LHCN-M2 (cell line): ENCODE measurements at places on chromosomes 4 and X. TPM values are rescaled to one million over a fixed set of nuclear protein-coding genes. Genes with fewer than 3 reads are reported as not detected.

DNA sequence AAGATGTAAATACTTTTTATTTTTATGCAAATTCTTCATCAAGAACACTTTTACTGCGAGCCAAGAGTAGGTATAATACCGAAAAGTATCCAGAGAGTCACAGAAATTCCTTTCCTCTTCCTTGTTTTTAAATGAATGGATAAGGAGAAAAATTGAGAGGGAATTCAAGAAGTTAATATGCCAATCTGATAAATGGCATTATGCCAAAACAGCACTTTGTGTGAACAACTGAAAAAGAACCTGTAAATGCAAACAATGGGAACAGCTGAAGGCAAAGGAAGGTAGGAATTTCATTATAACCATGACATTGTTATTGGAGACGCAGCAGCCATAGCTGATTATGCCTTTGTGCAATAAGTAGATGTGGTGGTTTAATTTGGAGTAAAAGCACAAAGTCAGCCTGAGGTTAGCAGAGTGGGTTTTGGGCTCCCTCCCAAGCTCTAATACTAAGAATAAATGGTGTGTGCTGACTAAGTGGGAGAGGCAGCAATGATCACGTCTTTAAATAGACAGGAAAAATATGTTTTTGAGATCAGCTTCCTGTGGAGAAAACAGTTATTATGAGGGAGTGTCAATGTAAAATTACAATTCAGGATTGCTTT is 209.8 kb upstream of the NDST4 start:
- peak; percentile 66 for DNase-seq

Gene TMEM35A
- total RNA-seq, result 3.5 and 3.8 TPM in 2 replicates

- peak; percentile 52 for DNase-seq
Measured at GRCh38 chrX:38796946-38797345, 4.3 kb upstream of the MID1IP1 start.

DNA sequence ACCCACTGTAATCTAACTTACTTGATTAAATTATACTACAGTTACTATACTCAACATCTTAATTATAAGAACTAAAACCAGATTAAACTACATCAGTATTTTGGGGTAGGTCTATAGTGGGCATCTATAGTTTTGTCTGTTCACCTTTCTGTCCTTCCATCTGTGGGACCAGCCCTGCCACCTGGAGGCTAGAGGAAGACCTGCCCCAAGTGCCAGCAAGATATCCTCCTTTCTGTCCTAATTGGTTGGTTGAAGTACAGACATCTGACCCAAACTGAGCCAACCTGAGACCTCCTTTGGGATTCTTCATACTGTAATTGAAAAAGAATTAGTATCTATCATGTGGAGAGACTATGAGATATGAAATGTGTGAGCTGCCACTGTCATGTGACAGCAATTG is 172.2 kb upstream of the TLL1 start:
- DNase-seq, result no peak

GRCh38 chr4:38523054-38523453 is 140.9 kb upstream of the KLF3 start:
- no peak for DNase-seq

Gene SLC16A2
- 11.5 and 12.8 TPM in 2 replicates for total RNA-seq

Gene GPRIN3
- 0.06 TPM in 1 of 2 replicates, not detected in the other for total RNA-seq

GRCh38 chr4:168759321-168759720 is 250.7 kb downstream of the CBR4 start:
- DNase-seq, result no peak

- DNase-seq, result no peak
Measured at GRCh38 chrX:85570496-85570895, 191.0 kb upstream of the POF1B start.

DNA sequence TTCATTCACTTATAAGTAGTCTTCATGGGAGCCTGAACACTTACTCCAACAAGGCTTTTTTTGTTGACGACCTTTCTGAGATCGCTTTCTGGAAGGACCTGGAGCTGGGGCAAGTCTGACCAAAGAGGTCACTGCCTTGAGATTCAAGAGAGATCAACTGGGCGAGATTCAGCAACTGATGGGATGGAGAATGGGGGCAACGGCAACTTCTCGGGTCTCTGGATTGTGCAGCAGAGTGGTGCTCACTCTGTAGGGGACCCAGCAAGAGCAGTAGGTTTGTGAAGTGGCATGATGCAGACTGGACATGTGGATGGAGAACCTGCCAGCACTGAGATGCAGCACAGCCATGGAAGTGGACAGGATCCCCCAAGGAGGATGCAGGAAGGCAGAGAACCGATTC is 288.1 kb downstream of the EVC2 start:
- no peak for DNase-seq

GRCh38 chr4:143412420-143412758 is 75.7 kb downstream of the GAB1 start:
- no peak for DNase-seq

GRCh38 chr4:153160821-153161220 is 43.4 kb upstream of the TRIM2 start:
- no peak for DNase-seq

DNA sequence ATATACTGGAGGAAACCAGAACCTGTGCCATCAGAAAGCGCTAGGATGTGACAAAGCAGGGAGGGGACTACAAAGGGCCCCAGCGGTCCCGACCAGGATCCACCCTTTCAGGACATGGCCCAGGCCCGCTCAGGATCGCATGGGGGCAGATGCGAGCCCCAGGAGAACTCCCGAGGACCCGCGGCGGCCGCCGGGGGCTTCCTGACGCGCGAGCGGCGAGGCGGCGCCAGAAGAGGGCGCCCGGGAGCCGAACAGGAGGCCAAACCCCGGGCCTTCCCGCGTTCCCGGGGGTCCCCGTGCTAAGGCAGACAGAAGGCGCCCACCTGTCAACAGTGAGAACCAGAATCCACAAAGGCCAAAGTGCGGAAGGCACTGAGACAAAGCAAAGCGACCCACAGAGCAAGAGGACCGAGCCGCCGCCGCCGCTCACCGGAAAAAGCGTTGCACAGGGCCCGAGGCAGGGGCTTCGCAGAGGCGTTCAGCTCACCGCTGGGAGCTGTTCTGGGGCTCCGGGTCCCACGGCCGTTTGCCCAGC is 7.3 kb upstream of the OPN1LW start:
- DNase-seq, result peak; percentile 1

Gene ASB12
- total RNA-seq, result not detected in 2 replicates

Gene AFP
- 0.58 TPM in 1 of 2 replicates, not detected in the other for total RNA-seq

Gene UGT2B17
- total RNA-seq, result not detected in 2 replicates

Gene CLCN4
- 2.4 and 3.6 TPM in 2 replicates for total RNA-seq

GRCh38 chr4:169410839-169411770 is 140.3 kb upstream of the SH3RF1 start:
- peak; percentile 93 for DNase-seq

Gene FNIP2
- 15.1 and 17.6 TPM in 2 replicates for total RNA-seq

- peak; percentile 67 for DNase-seq
Measured at GRCh38 chrX:40644821-40645358, 2.5 kb downstream of the CXorf38 start.

DNA sequence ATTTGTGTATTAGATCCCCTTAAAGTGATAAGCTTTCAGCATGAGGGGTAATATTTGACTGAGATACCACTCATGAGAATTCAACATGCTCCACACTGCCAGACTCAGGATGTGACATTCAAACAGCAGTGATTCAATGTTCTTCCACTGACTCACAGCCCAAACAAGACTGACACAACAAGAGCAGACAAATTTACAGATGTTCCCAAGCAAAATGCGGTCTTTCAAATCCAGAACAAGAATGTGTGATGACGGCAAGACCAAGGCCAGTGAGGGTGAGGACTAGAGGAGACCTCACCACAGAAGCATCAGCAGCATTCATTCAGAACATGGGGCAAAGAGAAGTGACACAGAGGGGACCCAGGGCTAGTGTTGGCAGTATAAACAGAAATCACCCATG is 99.3 kb upstream of the GRIA3 start:
- no peak for DNase-seq

Gene SPANXC
- total RNA-seq, result not detected in 2 replicates

Gene FOXP3
- 0.13 TPM in 1 of 2 replicates, not detected in the other for total RNA-seq

GRCh38 chr4:185332575-185333464 is 62.9 kb downstream of the LRP2BP start:
- no peak for DNase-seq

- DNase-seq, result peak; percentile 89
Measured at GRCh38 chrX:41737065-41737464, 13.1 kb downstream of the GPR82 start.

- no peak for DNase-seq
Measured at GRCh38 chr4:153374442-153374841, 30.0 kb downstream of the MND1 start.

DNA sequence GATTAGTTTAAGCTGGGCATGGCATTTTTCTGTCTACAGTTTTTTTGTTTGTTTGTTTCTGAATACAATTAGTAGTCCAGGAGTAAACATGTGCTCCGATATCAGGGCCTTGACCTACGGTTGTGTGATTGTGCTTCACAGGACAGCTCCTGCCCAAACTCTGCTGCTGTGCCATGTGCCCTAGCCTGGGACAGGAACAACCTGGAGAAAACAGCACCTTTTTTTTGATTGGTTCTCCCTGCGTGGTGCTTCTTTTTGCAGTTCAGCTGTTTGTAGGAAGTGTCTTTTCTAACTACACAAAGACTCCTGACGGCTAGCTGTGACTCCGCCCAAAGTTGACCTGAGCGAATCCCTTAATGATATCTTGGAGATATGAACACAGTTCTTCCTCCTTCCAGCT is 158.8 kb downstream of the ATP10D start:
- peak; percentile 53 for DNase-seq

Gene AMOT
- total RNA-seq, result 0.23 and 0.51 TPM in 2 replicates

DNA sequence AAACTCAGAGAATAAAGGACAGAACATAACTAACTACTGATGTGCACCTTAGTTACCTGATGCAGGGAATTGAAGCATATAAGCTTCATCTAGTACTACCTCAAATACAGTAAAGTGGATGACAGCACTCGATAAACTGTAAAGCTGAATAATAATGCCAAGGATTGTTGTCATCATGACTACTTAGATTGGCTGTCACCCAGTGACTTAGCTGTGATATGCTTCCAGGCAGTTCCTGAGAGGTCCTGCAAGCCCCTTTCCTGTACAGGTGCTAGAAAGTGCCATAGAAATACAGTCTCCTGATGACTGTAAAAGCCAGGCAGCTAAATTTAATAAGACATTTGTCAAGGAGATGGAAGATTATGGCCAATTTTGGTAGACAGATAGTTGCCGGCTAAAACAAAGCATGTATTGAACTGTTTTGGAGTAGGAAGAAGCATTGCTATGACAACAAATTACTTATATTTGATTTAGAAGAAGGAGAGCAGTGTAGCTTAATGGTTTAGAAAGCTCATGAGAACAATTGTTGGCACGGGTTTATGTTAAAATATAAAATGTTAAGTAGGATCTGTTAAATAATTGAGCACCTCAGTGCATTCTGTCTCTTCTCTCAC is 29.7 kb downstream of the TMEM164 start:
- DNase-seq, result no peak

- no peak for DNase-seq
Measured at GRCh38 chr4:86582410-86582809, 11.7 kb upstream of the PTPN13 start.

GRCh38 chr4:17112292-17112659 is 213.8 kb upstream of the LDB2 start:
- no peak for DNase-seq

GRCh38 chrX:3340016-3340415 is 6.4 kb downstream of the MXRA5 start:
- no peak for DNase-seq

DNA sequence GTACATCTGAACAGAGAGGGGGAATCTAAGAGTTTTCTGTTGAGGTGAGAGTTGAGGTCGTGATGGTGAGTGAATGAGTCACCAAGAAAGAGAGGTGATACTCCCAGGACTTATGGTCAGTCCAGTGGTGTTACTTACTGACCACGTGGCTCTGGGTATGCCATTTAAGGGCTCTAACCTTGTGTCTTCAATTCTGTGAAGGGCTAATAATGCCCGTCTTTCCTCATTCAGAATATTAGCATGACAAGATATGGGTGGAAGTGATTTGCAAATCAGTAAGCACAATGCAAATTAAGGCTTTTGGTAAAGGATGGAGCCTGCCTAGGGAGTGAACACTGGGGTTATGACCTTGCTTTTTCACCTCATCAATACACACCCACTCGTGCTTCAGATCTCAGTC is 75.2 kb downstream of the COQ2 start:
- peak; percentile 44 for DNase-seq

Gene GDPD2
- not detected in 2 replicates for total RNA-seq

Gene CFP
- total RNA-seq, result 0.34 TPM in 1 of 2 replicates, not detected in the other

DNA sequence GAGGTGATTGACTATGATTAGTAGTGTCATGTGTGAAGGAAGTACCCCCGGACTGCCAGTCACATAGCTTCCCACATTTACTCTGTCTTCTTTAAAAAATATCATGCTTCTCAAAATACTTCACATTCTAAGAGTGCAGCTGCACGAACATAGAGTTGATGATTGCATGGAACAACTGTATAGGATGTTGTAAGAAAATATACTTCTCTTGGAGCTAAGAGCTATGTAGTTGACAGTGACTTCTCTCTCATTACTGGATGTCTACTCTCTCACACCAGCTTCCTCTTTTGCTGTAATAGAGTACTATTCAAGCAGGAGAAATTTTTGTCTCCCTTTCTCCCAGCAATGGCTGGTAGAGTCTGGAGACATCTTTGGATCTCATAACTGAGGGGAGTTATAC is 99.4 kb upstream of the PUDP start:
- no peak for DNase-seq

Gene TMEM156
- total RNA-seq, result 0.77 and 0.86 TPM in 2 replicates

DNA sequence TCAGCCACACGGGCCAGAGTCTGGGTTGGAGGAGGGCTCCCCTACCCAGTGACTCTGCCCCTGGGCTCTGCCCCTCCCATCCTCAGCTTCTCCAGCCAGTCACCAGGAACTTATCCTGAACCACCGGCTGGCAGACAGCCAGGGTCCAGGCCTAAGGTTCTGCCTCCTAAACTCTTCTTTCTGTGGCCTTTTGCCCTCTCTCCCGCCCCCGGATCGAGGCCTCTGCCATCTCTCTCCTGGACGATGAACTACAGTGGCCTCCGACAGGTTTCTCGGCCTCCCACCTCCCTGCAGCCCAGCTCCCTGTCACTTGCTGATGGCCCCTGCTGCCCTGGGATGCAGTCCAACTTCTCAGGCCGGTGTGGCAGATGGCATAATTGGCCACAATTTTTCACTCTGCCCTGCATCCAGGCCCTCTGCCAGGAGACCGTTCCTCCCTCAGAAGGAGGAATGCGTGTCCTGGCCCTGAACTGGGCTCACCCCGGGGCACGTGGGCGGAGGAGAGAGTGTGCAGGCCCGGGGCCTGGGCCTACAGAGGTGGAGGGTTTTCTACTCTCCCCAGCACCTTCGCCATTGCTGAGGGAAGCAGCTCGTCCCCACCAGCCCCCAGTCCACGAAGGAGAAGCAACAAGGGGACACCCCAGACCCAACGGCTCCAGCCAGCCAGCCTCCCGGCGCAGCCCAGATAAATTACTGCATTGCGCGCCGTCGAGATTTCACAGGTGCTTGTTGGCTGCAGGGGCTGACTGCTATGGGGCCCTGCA is 81.9 kb upstream of the LRPAP1 start:
- DNase-seq, result no peak

DNA sequence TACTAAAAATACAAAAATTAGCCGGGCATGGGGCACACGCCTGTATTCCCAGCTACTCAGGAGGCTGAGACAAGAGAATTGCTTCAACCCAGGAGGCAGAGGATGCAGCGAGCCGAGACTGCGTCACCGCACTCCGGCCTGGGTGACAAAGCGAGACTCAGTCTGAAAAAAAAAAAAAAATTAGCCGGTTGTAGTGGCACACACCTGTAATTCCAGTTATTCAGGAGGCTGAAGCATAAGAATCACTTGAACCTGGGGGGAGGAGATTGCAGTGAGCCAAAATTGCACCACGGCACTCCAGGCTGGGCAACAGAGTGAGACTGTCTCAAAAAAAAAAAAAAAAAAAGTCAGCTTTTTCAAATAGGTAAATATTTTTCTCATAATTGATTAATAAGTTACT is 71.9 kb downstream of the WDFY3 start:
- DNase-seq, result no peak
